ENCODE measurements at places on chromosomes 4 and X.

DNA sequence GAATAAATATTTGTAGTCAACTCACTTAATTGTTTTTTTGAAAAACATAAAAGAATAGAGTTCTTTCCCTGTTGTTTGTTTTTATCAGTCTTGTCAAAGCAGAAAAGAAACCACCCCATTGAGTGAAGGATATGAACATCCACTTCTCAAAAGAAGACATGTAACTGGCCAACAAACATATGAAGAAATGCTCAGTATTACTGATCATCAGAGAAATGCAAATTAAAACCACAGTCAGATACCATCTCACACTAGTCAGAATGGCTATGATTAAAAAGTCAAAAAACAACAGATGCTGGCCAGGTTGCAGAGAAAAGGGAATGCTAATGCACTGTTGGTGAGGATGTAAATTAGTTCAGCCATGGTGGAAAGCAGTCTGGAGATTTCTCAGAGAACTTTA is 326.1 kb upstream of the EMCN start:
- no peak for DNase-seq

DNA sequence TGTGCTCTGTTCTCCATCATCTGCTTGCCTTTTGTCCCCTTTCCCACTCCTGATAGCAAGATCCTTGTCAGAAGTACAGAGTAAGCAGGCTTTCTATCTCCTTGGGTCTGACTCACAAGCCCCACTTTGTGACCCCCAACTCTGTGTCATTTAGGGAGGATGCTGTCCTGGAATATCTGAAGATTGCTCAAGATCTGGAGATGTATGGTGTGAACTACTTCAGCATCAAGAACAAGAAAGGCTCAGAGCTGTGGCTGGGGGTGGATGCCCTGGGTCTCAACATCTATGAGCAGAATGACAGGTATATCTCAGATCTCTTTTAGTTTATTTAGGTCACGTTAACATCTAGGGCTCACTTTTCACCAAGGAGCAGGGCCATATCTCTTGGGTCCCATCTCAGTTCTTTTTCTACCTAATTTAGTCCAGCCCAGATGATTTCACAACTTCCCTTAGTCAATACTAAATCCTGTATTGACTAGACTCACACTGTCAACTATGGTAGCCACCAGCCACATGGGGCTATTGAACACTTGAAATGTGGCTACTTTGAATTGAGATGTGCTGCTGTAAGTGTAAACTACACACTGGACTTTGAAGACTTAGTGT is 64.3 kb downstream of the MSN start:
- DNase-seq = no peak

DNA sequence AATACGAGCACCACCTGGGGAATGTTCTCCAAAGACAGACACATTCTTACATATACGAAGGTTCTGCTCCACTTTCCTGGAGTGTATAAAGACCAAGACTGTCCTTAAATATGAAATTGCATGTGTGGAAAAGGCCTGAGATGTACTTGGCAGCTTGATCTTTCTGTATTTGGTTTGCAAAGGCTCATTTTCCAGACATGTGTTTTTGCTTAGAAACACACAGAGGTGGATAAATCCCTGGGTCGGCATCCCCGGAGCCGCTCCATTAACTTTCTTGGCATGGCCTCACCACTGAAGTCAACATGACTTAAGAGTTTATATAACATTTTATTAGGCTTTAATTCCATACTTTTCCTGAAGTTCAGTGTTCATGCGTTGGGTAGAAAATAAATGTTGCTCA is 239.4 kb downstream of the LDB2 start:
- DNase-seq = no peak

GRCh38 chrX:72268597-72269365 is 8.3 kb downstream of the RPS4X start:
- DNase-seq = no peak

GRCh38 chr4:25811374-25811690 is 51.5 kb downstream of the SEL1L3 start:
- no peak for DNase-seq

GRCh38 chrX:48022738-48023137 is 15.9 kb downstream of the SPACA5 start:
- DNase-seq = no peak

DNA sequence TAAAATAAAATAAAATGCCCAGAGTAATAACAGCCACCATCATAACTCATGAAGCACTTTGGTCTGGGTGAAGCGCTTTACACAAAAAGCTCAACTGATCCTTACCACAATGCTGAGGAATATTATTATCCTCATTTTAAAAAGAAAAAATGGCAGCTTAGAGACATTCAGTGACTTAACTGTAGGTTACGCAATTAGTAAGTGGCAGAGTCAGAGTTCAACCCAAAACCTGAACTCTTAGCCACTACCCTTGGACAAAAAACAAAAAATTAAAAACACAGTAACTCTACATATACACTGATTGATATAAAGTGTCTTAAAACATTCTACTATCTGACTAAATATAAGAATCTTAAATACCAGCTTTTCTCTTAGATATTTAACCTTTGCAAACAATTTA is 34.9 kb downstream of the MAOB start:
- DNase-seq = no peak

GRCh38 chrX:72621625-72622485 is 49.2 kb upstream of the HDAC8 start:
- DNase-seq = no peak

DNA sequence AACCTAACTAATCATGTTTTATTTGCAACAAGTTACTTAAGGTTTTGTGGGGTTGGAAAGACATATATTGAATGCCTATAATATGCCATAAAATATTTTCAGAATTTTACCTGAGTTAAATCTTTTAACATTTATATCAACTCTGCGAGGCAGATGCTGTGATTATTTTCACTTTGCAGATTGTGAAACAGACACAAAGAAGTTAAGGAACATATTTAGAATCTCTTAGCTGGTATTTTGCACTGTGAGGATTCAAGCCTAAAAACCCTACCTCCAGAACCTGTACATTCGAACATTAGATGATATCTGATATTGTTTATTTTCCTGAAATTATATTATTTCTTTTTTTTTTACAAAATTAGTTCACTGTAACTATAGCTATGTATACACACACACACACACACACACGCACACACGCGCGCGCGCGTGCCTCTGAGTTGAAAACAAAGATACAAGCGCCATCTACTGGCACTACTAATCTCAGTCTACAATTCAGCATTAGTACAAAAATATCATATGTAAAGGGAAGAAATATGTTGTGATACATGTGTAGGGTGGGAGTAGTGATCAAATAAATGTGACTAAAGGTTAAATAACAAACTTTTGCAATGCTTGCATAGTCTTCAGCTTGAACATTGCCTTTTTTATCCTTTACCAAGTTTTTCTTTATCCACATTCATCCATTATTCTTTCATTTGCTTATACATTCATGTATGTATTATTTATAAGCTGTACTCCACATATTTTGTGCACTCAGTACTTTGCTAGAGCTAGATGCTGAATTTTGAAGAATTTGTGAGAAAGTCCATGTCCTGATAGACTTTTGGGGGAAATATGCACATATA is 61.5 kb downstream of the ANXA10 start:
- DNase-seq = peak; percentile 11

DNA sequence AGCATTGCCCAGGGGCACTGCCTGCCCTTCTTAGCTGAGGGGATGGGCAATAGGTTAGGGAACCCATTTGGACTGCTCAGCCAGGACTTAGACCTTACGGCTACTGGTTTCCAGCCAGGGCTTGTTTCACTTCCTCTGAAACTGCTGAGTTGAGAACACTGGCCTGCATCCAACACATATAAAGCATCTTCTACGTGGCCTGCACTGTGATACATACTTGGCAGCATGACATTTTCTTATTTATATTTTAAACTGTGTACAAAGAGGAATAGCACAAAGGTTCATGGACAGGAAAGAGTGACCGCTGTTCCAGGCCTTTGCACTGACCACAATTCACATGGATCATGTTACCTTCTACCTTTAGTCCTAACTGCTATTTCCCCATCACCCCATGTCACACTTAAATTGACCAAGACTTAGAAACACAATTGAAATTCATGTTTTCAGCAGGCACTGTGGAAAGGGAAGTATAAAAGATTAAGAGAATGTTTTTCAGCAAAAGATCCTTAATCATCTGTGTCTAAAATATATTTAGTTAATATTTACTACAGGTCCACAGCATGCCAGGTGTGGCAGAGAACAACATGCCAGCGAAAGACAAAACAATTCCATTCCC is 43.7 kb downstream of the NLGN4X start:
- DNase-seq = no peak

- DNase-seq = no peak
These were observed 514.3 kb downstream of the ADGRL3 start for GRCh38 chr4:61714387-61714911.

DNA sequence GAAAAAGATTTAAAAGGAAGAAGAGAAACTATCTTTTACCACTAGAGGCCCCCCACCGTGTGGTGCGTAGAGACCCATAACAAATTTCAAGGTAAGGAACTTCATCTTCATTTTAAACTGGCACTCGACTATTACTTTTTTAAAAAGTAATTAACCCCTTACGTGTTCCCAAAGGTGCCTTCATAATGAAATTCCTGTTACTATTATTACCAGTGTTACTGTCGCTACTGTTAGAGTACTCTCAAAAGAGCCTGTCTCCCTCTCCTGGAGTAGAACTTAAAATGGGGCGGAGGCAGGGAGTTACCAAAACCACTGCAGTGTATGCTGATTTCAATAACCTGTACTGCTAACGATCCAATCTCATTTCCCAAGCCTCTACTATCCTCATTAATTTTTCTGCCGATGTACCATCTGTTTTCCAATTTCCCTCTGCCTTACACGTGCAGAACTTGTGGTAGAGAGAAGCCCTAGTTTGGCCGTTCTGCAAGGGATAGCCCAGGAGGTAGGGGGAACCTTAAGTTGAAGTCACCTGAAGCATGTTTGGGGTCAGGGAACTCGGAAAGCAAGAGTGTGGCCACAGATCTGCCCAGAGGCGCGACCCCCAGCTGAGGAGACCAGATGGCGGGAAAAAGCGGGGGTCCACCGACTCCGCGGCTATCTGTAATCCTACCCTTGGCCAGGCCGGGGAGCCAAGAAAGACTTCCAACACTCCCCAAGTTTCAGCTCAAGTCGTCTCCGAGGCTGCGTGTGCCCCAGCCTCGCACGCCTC is 720 bp upstream of the STK26 start:
- DNase-seq = no peak

- no peak for DNase-seq
These were observed 414.9 kb downstream of the CENPC start for GRCh38 chr4:67130411-67130810.

DNA sequence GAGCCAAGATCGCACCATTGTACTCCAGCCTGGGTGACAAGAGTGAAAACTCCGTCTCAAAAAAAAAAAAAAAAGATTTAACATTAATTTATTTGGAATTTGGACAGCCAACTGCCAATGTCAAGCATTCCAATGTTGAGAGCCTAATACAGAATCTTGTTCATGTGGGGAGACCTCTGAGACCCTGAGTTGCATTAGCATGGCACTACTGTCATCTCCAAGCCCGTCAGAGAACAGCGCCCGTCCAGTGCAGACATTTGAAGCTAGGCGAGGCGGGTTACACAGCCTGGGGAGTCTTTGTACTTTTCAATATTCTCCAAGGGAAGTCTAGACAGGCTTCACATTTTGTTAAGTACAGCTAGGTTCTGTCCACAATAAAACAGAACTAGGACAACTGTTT is 126.7 kb downstream of the CHRNA9 start:
- DNase-seq = no peak

DNA sequence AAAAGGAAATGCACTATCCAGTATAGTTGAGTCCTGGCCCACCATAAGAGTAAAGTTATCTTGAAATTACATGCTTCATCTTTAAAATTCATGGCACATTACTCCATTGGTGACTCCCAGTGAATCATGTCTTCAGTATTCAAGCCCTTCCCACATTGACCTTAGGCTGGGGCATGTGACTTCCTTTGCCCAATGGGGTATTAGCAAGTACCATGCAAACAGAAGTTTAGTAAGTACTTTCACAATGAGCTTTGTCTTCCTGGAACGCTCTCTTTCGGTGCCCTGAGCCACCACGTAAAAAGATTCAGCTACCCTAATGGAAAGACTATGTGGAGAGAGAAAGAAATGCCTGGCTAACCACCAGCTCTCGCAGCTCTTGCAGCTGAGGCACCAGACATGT is 235.4 kb downstream of the HNRNPD start:
- DNase-seq = no peak

DNA sequence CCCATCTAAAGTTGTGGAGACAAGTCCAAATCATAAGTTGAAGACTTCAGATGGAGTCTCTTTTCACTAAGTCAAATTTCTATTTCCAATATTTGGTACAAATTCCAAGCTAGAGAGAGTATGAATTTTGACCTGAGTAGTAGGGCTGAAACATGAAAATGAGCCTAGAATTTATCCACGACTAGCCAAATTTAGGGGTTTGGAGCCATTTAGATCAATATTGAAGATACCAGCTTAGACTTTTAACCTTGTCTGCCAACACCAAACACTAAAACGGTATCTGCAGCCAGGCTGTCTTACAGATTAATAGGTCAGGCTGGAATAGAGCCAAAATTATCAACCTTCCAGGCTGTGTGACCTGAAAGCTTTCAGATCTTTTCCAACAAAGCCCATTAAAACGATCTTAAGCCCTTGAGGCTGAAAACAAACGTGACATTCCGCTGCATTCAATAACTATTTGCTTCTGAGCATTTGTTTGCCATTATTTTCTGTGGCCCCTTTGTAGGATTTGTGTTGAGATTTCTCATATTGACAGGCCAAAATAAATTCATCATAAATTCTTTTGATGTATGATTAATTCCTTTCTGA is 268.7 kb upstream of the DKK2 start:
- no peak for DNase-seq

DNA sequence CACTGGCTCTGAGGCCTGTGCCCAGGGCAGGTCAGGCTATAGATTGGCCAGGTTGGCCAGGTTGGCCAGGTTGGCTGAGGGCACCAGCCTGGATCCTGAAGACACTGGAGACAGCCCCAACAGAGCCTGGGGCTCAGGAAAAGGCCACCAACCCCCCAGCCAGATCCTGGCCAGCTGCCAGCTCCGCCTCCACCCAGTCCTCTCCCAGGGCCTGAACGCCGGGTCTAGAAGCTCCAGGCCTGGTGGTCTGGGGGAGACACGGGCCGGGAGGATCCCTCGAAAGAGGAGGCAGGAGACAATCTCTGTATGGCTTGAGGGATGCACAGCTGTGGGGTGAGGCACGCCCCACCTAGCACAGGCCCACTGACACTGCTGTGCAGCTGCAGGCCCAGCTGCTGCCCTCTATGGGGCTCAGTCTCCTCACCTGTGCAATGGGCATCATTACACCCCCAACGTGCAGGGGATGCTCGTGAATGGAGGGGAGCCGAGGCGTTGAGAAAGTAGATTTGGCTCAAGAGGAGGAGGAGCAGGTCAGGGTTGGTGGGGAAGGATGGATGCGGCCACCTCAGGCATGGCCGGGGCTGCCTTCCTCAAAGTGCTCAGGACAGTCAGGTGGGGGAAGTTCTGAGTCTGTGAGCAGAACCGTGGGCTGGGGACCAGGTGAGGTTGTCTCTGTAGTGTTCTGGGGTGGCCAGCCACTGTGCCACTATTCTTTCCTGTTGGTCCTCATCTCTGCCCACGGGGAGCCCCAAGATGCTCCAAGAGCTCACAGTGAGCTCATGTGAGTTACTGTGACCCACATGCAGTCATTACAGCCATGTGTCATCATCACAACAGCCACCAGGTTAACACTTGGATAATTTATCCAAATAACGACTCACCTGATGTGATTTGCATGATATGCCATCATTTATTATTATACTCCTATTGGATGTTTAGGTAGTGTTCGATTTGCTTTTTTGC is 10.8 kb upstream of the GAGE10 start:
- DNase-seq = no peak

Measured in stimulated activated CD8-positive, alpha-beta memory T cell treated with anti-CD3 and anti-CD28 coated beads, Interleukin-4, amount 100 ng/mL, for 4 hours (primary cell).